ENCODE measurements at places on chromosomes 3 and 15.

DNA sequence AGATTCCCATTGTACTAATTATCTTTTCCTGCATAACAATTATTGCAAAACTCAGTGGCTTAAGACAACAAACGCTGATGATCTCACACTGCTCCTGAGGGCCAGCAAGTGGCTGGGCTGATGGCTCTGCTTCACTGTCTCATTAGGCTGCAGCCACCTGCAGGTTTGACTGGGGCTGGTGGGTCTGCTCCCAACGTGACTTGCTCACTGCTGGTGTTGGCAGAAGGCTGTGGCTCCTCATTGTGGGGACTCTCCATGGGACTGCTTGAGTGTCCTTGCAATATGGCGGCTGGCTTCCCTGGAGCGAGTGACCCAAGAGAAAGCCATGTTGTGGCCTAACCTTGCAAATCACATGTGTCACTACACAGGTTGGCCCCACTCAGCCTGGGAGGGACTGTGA is 71.1 kb downstream of the PLXNA1 start:
- peak; percentile 20 for DNase-seq

GRCh38 chr3:147336543-147337278 is 69.6 kb downstream of the ZIC4 start:
- no peak for DNase-seq

DNA sequence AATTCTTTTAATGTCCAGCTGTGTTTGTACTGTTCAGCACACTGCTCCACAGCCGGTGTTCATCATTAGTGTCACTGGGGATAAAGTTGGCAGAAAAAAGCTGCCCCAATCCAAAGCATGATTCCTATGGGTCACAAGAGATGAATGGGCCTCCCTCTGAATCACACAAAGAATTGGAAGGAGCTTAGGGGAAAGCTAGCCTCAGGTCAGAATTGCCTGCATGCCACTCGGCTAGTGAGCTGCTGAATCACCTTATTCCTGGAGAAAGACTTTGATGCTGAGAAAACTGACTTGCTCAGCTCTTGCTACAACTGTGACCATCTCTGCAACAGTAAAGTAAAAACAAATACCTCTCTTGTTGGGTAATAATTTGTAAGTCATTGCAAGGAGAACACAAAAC is 3.5 kb downstream of the CCK start:
- peak; percentile 77 for DNase-seq

GRCh38 chr3:192207239-192207638 is 520.1 kb downstream of the FGF12 start:
- no peak for DNase-seq

All from fibroblast of mammary gland (primary cell).